ENCODE measurements at places on chromosomes 2 and 18.

DNA sequence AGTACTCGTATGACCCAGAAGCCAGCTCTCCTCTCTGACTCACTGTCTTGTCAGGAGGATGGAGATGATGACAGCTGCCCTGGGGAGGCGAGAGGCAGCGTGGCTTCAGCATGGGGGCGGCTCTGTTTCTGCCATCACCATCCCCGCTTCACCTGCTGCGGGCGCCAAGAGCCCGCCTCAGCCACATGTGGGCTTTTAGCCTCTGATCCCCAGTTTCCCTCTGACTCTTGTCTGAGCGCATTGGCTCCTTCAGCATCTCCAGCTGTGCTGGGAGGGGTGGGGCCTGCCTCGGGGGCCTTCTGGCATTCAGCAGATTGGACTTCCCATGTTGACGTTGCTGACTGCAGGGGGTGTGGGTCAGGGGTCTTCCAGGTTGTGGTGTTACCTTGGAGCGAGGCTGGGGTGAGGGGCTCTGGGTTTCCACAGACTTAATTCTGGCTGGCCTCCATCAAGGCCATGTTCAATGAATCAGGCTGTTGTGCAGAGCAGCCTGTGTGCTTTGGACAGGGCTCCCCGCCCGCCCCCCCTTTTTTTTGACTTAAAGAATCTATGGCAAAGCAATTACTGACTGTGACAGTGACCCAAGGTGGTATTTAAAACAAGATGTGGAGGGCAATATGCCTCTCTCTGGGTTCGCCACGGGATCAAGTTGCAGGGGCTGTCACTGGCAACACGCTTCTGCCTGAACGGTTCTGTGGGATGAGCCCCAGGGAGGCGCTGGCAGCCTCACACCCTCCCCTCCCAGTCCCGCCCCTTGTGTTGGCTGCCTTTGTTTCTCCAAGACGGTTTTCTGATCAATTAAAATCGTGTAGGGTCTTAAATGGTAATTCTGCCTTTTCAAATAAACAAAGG, 228.3 kb downstream of the LDLRAD4 start:
- DNase-seq: no peak

GRCh38 chr2:199883474-199884212, 27.4 kb upstream of the C2orf69 start:
- no peak for DNase-seq

DNA sequence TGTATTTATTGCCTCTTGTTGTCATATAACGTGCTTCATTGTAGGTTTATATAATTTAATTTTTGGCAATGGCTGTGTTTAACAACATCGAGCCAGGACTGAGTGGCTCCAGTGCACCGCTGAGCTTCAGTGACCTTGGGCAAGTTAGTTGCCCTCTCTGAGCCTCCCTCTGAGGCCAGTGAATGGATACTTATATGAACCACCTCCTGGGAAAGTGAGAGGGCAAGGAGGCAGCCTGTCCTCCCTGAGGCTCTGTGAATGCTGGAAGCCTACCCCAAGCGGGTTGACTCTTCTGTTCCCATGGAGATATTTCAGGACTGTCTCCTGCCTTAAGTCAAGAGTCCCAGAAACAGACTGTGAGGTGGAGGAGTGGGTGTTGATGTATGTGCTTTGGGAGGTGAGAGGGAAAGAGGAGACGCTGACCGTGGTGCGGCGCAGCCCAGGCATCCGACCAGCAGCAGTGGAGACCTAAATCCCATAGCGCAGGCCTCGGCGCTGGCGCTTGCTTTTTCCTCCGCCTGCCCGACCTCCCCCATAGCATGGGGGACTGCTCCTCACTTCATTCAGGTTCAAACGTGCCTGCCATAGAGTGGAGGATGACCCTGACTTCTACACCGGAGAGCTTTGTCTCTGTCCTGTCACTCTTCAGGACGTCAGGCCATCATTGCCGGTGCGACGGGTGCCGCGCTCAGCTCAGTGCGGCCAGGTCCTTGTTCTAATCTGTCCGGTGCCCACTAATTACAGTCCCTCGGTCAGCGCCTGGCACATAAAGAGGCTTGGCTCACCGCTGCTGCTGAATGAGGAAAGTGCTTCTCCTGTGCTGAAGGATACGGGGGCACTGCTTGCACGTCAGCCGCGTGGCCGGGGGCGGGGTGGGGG, 167.3 kb upstream of the HS6ST1 start:
- DNase-seq: no peak

DNA sequence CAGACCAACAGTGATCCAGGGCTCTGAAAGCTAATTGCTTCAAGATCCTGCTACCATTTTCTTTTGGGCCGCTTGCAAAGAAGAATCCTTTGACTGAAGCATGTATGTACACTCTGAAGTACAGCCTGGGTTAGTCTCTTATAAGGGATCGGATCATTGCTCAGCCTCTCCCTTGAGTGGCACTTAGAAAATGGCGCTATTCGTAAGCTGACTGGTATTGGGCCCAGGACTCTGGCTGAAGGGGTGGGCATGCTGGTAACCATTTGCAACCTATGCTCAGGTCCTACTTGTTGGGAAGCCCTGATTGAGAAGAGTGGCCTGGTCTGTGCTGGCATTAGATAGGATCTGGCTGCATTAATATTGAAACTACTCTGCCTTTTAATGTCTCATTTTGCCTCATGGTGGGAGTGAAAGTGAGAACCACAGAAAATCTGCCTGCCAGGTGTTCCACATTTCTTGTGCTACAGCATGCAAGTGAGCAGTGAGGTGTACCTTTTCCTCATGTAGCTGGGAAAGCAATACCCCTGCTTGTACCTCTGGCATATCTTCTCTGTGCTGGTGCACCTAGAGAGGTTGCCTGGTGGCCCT, 661 bp upstream of the MGAT5 start:
- DNase-seq: no peak

DNA sequence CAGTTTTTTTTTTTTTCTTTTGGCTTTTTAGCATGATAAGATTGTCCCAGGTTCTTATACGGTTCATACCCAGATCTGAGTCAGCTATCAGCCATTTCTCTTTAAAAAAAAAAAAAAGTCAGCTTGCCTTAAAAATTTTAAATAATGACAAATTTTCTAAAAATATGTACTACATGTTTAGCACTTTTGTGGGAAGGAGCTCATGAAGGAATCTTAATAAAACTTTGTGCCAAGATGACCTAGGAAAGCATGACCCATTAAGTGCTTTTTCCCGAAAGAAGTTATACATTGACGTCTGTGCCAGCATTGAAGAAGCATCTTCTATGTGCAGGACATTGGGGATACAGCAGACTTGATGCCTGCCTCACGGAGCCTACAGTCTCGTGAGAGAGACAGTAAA, 4.5 kb upstream of the RBMS1 start:
- no peak for DNase-seq

- DNase-seq: peak; percentile 70
These were observed 33.3 kb downstream of the DOK1 start for GRCh38 chr2:74587664-74588277.

All from small intestine (tissue), 16 donors.